ENCODE measurements at places on chromosomes 1 and 21. TPM values are rescaled to one million over a fixed set of nuclear protein-coding genes. Genes with fewer than 3 reads are reported as not detected.

Gene KIAA0040
- 19.7 TPM for total RNA-seq

Gene KCNA2
- total RNA-seq: 0.19 TPM

Gene NT5C1A
- total RNA-seq: not detected

Gene KISS1
- not detected for total RNA-seq

Gene CD52
- total RNA-seq: 93.8 TPM

Gene MCM3AP
- 144 TPM for total RNA-seq

Gene CRNN
- total RNA-seq: not detected

Gene UBE2Q1
- total RNA-seq: 106 TPM

Gene FAM163A
- total RNA-seq: not detected

Gene SLC35E2B
- total RNA-seq: 20.2 TPM

Gene FCRL4
- not detected for total RNA-seq

Gene TDRKH
- total RNA-seq: 9.6 TPM

Gene CIART
- total RNA-seq: 2.0 TPM

Gene LCE1D
- total RNA-seq: not detected

Gene PCP4L1
- not detected for total RNA-seq

DNA sequence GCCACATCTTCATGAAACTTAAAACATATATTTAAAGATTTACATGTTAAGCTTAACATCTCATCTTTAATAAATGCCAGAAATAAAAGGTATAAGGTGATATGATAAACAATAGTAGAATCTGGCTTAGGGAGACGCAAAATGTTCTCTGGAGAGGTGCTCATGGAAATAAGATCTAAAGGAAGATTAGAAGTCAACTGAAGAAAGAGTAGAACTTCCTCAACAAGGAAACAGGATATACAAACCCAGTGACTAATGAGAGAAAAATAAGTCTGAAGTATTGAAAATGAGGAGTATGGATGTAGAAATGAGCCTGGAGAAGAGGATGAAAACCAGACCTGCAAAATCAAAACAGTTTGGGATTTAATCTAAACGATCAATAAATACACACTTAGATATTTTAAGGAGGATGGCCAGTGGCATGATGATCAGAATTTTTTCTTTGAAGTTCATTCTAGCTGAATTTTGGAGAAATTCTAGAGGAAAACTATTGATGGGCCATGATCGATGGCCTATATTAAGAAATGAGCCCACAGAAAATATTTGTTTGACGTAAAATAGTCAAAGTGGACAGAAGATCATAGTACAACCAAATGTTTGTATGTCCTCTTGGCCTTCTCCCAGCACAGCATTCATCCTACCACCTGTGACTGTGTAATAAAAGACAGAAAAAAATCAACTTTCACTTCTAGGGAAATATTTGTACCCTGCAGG is 387.9 kb upstream of the PTBP2 start:
- no peak for DNase-seq

GRCh38 chr1:197126691-197127090 is 19.8 kb downstream of the ASPM start:
- no peak for DNase-seq

- DNase-seq: no peak
These were observed 57.0 kb downstream of the DISP3 start for GRCh38 chr1:11535761-11536572.

GRCh38 chr1:183155939-183156338 is 30.1 kb upstream of the LAMC2 start:
- DNase-seq: no peak

DNA sequence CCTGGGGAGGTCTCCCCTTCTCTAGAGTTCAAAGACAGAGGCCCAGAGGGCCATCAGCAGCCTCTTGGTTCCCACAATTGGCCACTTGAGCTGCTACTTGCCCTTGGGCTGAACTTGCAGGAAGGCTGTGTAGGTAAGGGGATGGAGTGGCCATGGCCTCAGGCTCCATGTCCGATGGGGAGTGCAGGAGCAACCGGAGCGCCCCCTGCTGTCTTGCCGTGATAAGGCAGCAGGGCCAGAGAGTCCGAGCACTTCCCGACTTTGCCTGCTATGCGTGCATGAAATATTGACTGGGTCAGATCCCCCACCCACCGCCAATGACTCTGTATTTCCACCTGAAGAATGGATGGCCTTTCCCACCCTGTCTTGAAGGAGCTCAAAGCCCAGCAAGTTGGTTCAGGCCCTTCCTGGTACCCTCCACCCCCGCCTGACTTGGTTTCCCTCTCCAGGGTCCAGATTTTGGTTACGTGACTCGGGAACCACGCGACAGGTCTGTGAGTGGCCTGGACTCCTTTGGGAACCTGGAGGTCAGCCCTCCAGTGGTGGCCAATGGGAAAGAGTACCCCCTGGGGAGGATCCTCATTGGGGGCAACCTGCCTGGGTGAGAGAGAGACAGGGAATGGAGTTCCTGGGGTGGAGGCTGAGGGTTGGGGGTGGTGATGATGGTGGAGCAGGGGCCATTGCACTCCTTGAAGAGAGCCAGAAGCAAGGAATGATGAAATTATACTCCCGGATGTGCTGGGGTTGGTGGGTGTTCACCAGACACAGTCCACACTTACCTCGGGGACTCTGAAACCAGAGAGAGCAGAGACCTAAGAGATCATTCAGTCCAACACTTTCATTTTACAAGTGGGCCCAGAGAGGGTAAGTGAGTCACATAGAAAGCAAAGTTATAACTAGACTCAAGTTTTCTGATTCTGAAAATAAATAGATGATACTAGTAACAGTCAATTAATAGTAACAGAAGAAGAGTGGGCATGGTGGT is 25.6 kb downstream of the PADI3 start:
- DNase-seq: no peak

DNA sequence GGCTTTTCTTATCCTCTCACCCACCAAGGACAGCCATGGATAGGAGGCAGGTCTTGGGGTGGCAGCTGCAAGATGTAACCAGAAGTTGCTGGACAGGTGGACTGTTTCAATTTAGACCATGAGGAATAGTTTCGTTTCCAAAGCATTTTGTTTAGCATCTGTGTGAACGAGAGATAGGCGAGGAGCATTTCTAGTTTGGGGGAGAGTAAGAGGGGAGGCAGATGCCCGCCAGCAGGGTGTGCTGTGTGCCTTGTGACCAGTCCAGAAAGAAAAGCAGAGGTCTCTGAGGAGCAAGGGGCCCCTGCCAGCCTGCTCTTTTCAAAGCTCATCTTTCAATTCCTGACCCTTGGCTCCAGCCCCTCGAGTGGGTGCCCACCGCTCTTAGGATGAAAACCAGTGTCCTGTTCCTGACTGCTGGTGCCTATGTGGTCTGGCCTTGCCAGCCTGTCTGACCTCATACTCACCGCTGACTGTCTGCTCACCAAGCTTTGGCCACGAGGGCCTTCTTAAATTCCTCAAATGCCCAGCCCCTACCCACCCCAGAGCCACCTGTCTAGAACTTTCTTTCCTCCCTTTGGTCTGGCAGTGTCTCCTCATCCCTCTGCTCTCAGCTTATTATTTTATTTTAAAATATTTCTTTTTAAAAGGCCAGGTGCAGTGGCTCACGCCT is 8.5 kb downstream of the SERINC2 start:
- no peak for DNase-seq

DNA sequence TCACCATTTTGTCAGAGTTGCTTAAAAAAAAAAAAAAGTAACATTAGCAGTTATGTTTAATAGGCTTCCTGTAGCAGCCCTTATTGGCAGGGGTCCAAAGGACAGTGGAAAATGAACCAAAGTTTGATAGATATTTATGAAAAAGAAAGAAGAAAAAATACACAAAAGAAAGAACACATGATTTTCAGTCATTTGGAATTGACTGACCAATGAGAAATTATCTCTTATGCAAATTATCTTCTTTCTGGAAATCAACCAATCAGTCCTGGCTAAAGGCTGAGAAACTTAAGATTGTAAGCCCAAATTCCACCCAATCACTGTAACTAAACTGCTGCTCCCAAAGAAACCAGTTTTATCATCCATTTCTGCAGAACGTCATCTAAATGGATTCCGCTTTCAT is 282.4 kb downstream of the TM2D1 start:
- no peak for DNase-seq

GRCh38 chr1:177770096-177770495 is 199.8 kb downstream of the SEC16B start:
- DNase-seq: no peak

GRCh38 chr1:156707417-156708217 is 2.2 kb upstream of the CRABP2 start:
- DNase-seq: no peak

DNA sequence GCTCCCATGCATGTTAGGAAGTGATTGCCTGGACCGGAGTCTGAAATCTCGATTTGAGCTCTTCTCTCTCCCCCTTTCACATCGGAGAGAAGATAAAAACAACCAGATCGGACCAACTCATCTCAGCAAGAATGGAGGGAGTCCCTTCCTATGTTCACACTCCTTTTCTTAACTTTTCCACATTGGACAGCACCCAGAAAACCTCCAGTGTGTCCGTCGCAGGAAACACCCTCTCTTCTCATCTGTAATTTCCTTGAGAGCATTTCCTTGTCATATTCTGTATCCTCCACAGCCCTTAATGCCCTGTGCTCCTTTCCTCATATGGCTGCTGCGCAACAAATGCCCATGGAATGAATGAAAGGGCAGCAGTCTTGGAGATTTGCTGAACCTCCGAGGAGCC is 1.5 kb upstream of the TDRD10 start:
- DNase-seq: no peak

DNA sequence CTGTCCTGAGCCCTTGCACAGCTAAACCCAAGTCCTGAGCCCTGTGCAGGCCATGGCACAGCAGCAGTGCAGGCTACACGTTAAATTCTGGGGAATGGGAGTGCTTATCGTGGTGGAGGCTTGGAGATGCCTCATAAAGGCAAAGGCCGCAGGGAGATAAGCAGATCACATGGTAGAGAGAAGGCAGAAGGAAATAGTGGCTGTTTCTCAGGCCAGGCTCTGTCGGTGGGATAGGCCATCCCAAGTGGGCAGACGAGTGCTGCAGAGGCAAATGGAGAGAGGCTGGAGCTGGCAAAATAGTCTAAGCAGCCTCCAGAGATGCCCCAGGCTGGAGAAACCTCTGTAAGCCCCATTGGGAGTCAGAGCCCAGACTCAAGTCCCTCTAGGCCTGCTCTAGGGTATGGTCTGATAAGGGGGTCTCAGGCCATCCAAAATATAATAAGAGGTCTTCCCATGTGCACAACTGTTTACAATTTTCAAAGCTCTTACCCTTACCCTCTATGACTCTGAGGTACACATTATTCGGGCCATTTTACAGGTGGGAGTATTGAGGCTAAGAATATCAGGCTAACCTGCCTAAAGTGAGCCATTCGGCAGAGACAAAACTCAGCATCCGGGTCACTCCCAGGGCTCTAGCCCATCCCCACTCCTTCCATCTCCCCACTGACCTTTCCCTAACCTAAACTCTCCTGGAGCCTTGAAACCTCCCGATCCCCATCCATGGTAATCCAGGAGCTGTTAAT is 79.6 kb downstream of the NKAIN1 start:
- no peak for DNase-seq

- DNase-seq: no peak
These were observed 31.3 kb downstream of the CCN1 start for GRCh38 chr1:85611856-85612255.

GRCh38 chr1:205171369-205171768 is 40.1 kb downstream of the DSTYK start:
- no peak for DNase-seq

DNA sequence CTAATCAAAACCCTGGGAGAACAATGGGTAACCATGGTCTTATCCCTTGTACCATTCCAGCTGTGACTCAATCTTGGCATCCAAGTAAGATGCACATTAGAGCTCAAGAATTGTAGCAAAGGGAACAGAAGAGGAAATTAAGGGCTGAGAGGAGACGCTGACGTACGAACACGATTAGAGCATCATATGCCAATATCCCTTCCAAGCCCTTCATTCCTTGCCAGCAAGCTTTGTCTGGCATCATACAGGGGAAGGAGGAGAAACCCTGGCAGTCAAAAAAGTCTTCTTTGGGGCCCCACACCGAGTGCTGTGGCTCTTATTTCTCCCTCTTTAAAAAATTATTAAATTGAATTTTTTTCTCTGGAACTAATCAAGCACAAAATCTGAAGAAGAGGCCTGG is 120.9 kb downstream of the ASTN1 start:
- no peak for DNase-seq

DNA sequence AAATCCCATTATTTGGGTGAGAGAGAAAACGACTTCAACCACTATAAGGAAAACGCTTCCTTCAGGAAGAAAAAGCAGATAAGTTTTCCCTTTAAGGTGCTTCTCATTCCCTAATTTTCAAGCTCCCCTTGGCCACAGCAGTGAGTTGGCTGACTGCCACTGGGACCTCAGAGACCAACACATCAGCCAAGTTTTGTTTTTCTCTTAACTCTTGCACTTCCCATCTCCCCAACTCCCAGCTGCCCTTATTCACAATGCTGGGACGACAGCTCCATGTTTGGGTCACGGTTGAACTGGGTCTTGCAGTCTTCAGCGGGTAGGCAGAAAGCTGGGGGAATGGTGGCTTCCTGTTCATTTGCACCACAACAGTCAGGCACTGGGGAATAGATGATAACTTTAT is 18.9 kb downstream of the SGIP1 start:
- no peak for DNase-seq

- DNase-seq: no peak
These were observed 2.2 kb upstream of the NBPF1 start for GRCh38 chr1:16615253-16616252.

DNA sequence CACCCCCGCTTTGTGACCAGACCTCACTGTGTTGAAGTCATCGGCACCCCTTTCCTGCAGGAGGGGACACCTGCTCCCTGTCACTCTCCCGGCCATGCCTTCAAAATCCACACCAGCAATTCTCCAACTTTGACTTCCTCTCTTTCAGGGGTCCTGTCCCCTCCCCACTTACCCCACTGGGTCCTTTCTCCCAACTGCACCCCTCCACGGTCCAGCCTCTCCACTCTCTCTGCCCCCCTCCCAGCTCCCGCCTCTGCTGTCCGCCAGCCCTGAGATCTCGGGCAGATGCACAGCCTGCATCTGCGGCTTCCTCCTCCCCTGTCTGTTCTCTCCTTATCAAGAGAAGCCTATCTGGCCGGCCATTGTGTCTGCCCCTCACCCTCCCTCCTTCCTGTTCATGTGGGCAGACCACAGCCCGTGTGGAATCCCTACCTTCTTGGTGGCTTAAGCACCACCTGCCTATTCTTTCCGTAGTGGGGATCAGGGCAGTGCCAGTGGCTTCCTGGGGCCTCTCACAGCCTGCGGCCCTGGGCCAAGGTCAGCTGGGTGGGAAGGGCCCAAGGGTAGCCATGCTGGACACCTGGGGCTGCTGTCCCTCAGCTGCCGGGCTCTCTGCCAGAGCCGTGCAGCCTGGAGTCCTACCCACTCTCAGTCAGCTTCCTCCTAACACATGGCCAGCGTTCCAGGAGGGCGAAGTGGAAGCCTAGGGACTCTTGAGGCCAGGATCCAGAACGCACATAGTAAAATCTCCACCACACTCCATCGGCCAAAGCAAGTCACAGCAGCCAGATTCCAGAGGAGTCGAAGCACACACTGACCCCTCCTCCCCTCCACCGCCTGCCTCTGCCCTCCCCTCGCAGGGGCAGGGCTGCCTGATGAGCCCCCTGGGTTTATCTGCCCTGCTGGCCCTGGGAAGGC is 5.1 kb upstream of the HES4 start:
- DNase-seq: no peak

DNA sequence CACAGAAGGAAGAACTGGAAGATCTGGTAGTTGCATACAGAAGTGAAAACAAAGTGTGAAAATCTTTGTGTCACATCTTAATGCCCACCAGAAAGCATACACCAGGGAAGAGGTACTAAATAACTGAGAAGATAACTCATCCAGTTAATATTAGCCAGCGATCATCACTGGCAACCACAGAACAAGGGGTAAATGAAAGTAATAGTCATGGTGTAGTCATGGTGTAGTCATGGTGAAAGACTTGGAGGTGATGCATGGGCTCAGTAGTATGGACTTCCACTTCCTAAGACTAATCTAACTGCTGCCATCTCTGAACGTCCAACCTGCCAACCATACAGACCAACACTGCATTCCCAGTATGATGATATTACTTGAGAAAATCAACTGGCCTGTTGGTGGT is 481.2 kb upstream of the NR5A2 start:
- no peak for DNase-seq
